ENCODE measurements at places on chromosomes 5 and 9. TPM values are rescaled to one million over a fixed set of nuclear protein-coding genes. Genes with fewer than 3 reads are reported as not detected.

DNA sequence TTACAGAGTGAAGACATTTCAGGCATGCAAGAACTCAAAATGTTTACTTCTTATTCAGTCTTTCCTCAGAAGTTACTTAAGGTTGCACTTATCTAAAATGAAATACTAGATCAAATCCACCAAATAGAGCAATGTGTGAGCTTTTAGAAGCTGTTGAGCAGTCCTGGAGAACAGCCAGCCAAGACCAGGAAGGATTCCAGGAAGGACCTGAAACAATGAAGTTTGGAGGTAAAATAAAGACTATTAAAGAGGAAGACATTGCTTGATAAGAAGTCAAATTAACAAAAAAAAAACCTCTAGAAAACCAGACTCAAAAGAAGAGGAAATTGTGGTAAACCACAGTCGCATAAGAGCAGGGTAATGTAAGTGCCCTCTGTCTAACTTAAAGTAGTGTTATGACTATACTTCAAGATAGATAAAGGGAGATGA lies 156.2 kb upstream of the S1PR3 start:
- DNase-seq = no peak

The PCDHB7 gene
- 6.1 TPM for polyA plus RNA-seq

The ARID3C gene
- 0.12 TPM for polyA plus RNA-seq

- no peak for DNase-seq
Observed at GRCh38 chr9:12163723-12164458, 529.3 kb upstream of the TYRP1 start.

GRCh38 chr9:12659220-12659619 lies 34.0 kb upstream of the TYRP1 start:
- no peak for DNase-seq

The SMC2 gene
- 40.5 TPM for polyA plus RNA-seq

DNA sequence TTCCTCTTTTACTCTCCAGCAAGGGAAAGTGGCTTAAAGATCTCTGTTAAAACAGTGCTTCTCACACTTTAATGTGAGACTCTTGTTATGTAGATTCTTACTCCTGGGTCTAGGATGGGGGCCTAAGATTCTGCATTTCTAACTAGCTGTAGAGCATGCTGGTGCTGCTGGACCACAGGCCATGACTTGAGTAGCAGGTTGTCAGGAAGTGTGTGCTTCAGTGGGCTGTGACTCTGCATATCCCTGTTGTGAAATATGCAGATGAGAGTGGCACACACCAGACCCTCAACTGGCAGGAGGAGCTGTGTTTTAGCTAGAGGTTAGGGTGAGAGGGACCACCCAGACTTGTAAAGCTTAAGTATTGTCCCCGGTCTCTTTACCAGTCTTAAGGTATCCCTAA lies 191.1 kb upstream of the DMRT1 start:
- no peak for DNase-seq

- DNase-seq = no peak
Observed at GRCh38 chr9:109199676-109200075, 32.6 kb upstream of the FRRS1L start.

- peak; percentile 69 for DNase-seq
Observed at GRCh38 chr9:19940811-19941535, 152.1 kb upstream of the SLC24A2 start.

The ZFP37 gene
- polyA plus RNA-seq = 14.4 TPM

DNA sequence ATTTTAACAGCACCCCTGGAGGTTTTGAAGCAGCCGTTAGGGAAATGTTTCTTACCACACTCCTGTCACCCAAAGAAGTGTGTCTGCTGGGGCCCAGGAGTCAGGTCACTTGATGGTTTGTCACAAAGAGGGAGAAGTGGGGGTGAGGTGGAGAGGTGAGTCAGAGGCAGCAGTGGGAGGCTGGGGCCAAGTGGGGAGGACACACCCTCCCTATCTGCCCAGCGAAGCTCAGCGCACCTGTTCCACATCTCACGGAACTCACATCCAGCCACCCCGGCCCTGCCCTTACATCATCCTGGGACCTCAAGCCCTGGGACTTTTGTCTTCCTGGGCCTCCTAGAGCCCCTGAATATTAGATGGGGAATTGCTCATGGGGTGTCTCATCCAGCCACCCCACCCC lies 171.1 kb upstream of the SMIM23 start:
- DNase-seq = no peak

- DNase-seq = no peak
Observed at GRCh38 chr9:91415290-91415689, 8.3 kb downstream of the NFIL3 start.

GRCh38 chr5:124372457-124372856 lies 374.0 kb downstream of the ZNF608 start:
- no peak for DNase-seq

The CYLC2 gene
- not detected for polyA plus RNA-seq

The LCNL1 gene
- polyA plus RNA-seq = 0.35 TPM

The TAF1L gene
- polyA plus RNA-seq = 0.10 TPM

The FOXD4L4 gene
- polyA plus RNA-seq = not detected

DNA sequence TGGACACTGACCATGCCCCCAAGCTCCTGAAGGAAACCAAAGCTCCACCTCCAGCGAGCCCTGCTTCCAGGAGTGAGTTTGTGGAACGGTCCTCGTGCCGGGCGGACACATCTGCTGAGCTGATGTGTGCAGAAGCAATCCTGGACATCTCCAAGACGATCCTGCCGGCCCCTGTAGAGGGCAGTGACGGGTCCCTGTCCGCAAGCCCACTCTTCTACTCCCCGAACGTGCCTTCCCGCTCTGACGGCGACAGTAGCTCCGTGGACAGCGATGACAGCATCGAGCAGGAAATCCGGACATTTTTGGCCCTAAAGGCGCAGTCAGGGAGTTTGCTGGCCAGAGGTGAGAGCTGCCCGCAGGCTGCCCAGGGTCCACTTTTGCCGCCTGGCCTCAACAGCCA lies 6.2 kb downstream of the PPP1R26 start:
- DNase-seq = no peak

DNA sequence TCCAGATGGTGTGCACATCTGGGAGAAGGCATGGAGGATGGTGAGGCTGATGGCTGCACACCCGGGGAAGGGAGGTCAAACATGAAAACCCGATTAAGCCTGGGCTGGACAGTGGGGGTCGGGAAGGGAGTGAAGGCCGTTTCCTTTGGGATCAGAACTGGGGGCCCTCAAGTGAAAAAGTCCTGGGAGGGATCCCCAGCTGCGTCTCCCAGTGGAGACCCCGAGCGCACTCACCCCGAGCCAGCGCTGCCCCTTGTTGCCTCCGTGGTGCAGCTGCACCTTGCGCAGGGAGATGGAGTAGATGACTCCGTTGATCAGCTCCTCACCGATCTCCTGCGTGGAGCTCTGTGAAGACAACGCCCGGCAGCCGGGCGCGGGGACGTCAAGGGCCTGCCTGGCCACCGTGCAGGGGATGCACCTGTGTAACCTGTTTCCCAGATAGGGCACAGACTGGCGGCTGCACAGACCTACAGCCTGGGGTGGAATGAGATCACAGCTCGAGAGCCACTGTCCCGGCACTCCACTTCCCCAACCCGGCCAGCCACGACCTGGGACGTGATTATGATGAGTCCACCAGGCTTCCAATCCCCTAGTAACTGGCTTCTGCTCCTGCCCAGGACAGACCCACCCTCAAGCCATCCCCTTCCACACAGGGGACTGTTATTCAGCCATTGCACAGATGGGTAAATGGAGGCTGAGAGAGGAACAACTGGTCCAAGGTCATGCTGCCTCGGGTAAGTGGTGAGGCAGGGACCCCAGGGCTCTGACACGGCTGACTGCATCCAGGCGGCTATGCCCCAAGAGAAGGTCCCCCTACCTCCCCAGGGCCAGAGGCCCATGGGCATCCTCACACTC lies 9.0 kb downstream of the RALGDS start:
- no peak for DNase-seq

The C9orf40 gene
- polyA plus RNA-seq = 7.1 TPM

Measured in right renal pelvis (tissue), 4 donors.